ENCODE measurements at places on chromosomes 2 and 18.
A peak's percentile ranks its signal among the peaks of the same experiment; 100 is the strongest.

DNA sequence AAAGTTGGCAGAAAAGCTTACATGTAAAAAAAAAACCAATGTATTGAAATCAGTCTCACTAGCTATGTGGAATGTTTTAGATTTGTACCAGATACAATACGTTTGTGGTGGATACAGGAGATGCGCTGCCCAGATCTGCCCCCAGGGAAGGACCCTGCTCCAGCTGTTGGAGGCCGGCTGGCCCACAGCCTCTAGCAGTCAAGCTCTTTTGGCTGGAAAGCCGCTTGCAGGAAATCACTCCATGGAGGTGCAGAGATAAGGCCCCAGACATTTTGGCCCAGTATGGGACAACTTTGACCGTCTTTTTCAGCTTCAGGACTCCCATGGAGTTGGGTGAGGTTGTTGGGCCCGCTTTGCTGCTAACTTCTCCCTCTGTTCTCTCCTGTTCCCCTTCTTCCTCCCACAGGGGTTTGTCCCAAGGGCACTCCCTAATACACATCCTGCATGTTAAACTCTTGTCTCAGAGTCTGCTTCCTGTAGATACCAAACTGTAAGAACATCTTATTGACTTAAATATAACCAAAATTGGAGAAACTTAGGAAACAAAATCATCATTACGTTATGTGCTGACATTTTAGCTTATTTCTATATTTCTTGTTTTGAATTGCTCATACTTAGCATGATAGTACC lies 1.7 kb upstream of the QPCT start:
- DNase-seq = no peak

GRCh38 chr2:108534584-108535356 lies 500 bp downstream of the LIMS1 start:
- DNase-seq = peak; percentile 7

DNA sequence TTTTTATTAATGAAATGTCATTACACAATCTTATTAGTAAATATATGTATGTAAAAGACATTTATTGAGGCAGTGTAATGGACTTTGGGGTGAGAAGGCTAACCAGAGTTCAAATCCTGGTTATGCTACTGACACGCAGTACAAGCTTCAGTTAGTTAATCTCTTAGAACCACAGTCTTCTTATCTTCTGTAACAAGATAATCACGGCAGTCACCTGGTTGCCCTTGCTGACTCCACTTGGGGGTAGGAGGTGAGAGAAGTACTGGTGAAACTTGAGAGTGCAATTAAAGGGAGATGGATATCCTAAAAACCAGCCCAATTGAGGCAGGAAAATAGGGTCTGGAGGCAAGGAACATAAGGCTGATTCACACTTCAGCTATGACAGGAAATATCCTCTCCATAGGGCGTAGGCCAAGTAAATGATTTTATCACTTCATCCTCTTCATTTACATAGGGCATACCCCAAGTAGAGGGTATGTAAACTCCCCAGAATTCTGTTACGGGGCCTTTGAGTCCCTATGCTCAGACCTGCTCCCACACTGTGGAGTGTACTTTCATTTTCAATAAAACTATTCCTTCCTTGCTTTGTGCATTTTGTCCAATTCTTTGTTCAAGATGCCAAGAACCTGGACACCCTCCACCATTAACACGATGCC lies 21.3 kb downstream of the SKA1 start:
- no peak for DNase-seq

- peak; percentile 30 for DNase-seq
Measured at GRCh38 chr2:172927641-172928357, 147.8 kb upstream of the MAP3K20 start.

GRCh38 chr18:62625019-62625418 lies 90.3 kb upstream of the PHLPP1 start:
- no peak for DNase-seq
